RCC 7860 (cell line): ENCODE measurements at places on chromosomes 1 and 21.

GRCh38 chr1:36481091-36481490, 1.6 kb downstream of the CSF3R start:
- DNase-seq, result no peak

DNA sequence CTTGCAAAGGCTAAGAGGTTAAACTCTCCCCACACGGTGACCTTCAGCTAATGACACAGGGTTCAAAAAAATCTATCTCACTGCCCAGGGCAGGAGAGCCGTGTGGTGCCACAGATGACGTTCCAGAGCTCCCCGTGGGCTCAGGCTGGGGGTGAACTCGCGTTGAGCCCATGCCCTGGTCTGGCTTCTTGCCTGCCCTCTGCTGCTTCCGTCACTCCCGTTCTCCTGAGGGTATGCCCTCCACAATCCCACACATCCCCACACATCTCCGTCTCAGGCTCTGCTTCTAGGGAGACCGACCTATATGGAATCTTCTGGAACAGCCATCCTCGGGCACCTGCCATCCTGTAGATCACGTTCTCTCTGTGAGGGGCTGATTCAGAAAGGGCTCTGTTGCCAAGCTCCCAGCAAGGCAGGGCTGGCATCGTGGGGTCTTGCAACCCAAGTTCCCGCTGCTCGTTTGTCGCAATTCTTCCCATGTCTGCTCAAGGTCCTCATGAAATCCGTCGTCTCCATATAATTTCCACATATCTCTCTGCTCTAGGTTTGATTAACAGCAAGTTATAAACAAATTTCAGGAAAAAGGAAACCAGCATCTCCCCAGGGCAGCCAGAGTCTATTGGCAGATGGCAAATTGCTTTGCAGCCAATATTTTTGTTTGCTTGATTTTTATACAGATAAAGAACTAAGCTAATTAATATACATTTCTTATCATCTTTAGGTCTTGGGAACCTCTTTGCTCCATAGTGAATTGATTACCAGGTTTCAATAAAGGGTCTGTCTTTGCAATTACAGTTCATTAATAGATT, 278.2 kb downstream of the PTPRU start:
- DNase-seq, result no peak

GRCh38 chr1:175045519-175045918, 22.1 kb upstream of the TNN start:
- no peak for DNase-seq

DNA sequence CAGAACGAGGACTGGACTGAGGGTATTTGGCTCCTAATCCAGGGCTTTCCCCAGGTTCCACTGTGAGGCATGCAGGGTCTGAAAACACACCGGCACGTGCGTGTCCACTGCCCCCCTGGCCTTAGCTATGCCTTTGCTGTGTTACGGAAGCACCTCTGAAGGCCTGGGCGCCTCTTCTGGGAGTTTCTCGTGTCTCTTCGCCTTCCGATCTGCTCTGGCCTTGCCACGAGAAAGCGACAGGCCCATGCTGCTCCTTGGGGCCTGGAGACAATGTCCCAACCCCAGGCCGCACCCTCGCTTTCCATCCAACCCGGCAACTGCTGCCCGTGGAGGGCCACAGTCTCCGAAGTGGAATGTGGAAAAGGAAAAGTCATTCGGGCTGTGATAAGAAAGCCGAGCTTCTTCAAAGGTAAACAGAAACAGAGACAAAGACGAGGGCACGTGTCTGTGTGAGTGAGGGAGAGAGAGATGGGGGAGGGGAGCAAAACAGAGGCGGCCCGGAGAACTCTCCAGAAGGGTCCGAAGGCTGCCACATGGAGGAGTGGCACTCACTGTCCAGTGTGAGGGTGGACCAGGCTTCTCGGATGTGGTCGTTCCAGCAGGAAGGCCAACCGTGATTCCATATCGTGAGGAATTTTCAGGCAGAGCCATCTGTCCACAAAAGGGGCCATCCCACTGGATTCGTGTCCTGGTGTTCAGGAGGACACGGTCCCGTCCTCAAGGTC, 3.4 kb upstream of the UMODL1 start:
- no peak for DNase-seq

DNA sequence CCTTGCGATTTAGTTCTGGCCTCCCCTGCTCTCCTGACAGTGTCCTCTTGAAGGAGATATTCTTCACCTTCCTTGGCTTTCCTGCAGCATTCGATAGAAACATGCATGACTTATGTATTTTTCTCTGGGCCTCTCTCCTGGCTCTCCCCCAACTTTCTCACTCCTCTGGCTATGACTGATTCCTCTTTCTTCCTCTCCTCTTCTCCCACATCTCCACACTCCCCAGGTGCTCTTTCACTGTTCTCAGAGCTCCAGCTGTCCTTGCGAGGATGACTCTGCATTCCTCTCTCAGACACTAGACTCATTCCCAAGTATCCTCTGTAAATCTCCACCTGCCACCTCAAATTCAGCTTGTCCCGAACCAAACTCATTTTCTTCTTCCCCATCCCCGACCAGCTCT, 18.0 kb downstream of the LRRC42 start:
- DNase-seq, result no peak

- DNase-seq, result no peak
Observed at GRCh38 chr1:209597499-209597898, 14.0 kb downstream of the CAMK1G start.

DNA sequence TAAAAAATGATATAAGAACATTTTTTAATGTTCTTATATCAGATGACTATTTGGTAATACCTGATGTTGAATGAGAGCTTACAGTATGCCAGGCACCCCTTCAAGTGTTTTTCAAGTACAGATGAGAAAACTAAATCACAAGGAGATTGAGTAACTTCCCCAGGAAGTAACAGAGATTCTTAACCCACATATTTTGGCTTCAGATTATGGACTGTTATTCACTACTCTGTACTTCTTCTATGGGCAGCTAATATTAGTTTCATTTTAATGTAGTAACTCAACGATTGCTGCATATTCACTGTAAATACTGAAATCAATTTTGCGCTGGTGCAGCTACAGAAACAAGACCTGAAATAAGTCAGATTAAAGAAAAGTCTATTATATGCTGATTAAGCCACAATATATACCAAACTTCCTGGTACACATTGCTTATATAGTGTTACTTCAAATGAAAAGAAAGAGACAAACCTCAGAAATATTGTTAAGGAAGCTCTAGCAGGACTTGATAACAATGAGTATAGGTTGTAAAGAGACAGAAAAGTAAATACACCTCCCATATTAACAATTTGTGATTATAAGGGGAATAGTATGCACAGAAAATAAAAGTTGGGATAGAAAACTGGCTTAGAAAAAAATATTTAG, 19.7 kb downstream of the DPYD start:
- no peak for DNase-seq

DNA sequence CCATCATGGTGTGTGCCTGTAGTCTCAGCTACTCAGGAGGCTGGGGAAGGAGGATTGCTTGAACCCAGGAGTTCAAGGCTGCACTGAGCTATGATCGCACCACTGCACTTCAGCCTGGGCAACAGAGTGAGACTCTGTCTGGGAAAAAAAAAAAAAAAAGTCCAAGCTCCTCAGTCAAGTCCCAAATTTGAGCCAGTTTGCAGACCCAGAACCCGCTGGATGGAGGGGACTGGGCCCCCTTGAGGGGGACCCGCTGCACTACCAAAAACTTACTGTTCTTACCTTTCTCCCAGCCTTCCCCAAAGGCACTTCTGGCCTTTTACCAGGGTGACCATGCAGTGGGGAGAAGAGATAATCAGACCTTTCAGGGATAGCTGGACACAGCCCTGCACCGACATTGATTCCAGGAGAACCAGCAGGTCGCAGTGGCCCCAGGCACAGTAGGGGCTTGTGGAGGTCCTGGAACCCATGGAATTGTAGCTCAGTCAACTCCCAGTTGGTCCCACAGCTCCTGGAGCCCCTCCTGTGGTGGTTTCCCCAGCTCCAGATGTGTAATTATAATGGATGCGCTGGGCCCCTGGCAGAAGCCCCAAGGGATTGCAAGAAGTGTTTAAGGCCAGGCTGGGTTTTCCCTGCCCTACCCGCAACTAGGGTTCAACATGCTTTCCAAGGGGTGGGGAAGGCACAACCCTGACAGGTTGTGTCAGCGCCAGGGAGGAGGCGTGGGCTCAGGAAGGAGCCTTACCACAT, 4.1 kb upstream of the WNT9A start:
- no peak for DNase-seq

- no peak for DNase-seq
Observed at GRCh38 chr1:9816199-9816598, 7.6 kb downstream of the CLSTN1 start.

- DNase-seq, result peak; percentile 66
Observed at GRCh38 chr1:111733183-111733991, 5.8 kb downstream of the INKA2 start.

DNA sequence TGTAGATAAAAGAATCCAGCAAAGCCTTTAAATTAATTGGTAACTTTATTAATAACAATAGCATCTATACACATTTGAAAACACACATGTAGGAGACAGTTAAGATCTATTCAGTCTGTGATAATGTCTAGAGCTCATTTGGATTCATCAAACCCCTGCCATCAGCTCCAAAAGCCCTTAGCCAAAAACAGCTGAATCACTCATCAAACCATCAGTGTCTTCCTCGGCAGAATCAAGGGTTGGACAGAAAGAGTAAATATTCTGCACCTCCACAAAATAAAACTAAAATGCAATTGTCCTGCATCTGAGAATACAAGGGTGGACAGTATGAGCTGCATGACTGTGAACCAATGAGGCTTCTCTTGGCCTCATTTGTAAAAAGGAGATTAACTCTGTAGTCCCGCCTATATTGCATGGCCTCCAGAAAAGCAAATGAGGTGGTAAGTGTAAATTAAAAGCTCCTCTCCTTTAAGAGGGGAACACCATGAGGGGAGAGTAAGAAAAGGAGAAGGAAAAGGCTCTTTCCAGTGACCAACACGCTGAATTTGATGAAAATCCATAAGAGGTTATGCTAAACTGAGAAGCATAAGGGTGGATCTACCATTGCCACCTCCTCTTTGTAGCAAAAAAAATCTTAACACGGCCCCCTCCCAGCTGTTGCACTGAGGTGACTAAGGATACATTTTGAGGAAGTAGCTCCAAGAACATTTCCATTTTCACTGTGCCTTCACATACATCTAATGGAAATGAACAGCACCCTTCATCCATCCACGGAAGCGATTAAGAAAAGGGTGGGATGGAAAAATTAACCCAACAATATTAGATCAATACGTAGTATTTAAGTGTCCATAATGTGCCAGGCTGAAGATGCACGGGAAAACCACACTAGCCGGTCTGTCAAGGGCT, 14.7 kb upstream of the BOLA1 start:
- DNase-seq, result peak; percentile 27

DNA sequence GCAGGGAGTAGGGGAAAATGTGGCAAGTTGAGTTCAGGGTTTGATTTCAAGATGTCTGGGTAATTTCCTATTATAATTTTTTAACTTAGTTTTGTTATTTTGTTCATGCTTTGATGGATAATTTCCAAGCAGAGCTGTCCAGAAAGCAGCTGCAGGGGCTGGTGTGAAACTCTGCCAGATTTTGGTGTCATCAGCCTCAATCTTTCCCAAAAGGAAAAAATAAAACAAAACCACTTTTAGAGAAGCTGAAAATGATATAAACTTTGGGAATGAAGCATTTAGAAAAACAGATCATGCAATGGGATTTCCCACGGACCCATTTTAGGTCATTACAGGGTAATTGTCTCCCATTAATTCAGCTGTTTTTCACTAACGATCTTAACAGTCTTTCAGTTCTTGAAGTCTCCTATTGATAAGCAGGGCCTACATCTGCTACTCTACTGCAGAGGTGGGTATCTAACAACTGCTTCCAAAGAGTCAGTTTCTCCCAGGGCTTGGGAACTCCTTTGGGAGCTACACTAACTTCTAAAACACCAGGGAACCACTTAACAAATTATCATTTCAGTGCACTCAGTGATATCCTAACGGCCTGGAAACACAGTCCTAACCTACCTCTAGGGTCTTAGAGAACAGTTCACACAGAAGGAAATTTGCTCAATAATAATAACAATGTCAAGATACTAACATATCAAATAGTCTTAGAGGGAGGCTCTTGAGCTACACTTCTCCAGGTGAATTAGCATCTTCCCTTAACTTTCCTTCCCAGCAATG, 12.3 kb downstream of the ZNF436 start:
- no peak for DNase-seq

- no peak for DNase-seq
Observed at GRCh38 chr1:212609701-212610574, 1.4 kb downstream of the ATF3 start.

DNA sequence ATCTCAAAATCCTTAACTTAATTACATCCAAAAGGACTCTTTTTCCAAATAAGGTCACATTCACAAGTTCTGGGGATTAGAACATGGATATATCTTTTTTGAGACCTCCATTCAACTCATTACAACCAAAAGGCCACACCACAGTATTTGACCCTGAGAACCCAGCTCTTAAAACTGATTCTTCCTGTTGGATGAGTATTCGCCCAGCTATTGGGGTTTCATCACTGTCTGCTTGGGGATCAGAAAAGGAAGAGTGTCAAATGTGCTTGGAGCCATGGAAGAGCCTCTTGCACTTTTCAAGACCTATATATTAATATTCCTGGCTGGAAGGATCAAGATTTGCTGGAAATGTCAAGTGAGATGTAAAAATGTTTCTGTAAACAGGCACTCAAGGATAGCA, 5.4 kb upstream of the TINAGL1 start:
- no peak for DNase-seq

- DNase-seq, result no peak
Observed at GRCh38 chr1:162725301-162725837, 65.1 kb upstream of the HSD17B7 start.

DNA sequence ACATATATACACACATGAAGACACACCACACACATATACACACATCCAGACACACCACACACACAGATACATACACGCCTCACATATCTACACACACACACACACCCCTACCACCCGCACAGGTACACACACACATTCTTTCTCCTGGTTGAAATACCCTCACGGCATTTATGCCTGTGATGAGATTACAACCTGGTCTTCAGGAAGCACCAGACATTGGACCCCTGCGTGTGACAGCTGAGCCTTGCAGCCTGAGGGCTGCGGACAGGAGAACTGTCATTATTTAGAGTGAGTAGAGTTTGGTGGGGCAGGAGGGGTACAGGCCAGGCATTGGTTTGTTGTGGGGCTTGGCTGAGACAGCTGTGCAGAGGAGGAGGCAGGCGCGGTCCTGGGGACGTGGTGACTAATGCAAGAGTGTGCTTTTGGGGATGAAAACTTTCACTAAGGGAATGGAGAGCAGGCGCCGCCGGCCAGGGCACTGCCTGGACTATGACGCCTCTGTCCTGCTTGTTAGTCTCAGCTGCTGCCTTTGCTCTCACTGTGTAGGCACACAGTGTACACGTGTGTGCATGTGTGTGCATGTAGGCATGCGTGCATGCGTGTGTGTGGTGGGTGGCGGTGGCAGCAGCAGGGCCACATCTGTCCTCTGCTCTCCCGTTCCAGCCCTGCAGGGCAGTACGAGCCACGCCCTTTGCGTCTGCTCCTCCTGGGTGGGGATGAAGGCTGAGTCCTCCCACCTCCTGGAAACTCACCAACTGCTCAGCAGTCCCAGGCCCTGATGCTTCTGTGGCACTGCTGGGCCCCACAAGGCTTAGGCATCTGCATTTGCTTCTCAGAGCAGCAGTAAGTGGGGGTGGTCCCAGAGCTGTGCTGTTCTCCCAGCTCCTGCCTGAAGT, 57.6 kb downstream of the SPSB1 start:
- no peak for DNase-seq

GRCh38 chr1:11053758-11054137, 6.1 kb downstream of the SRM start:
- no peak for DNase-seq
